ENCODE measurements at places on chromosomes 2 and 18. TPM values are rescaled to one million over a fixed set of nuclear protein-coding genes. Genes with fewer than 3 reads are reported as not detected.

DNA sequence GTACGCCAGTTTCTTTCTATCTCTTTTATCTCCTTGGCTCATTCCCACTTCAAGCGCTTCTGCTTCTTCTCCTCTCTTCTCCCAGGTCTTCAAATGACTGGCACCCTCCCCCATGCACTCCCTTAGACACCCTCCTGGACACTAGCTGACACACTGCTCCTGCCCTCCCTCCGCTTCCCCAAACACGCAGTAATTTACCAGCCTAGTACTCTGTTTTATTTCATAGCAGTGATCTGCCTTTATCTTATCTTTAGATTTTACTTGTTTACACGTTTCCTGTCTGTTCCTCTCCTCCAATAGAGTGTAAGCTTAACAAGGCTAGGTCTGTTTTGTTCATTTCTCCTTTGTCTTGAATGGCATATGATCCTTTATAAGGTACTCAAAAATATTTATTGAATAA is 93.9 kb downstream of the SCN3A start:
- no peak for DNase-seq

DNA sequence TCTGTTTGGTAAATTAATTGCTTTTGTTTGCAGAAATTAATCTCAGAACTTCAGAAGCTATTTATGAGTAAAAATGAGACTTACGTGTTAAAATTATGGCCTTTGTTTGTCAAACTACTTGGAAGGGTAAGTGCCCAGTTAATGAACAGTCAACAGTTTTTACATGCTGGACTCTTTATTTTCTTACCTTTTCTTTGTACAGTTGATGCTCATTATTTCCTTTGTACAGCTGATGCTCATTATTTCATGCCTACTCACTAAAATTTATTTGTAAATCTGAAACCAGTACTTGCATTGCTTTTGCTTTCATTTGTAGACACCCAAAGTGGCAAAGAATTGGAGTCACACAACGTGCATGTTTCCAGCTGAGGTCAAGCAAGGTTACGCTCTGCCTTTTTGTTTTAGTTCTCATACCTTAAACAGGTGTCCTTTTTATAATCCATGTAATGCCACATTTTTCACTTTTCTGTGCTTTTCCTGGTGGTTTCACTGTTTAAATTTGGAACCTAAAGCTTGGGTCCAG is 13.3 kb downstream of the RIF1 start:
- DNase-seq: no peak

GRCh38 chr2:237665713-237666143 is 38.3 kb downstream of the LRRFIP1 start:
- no peak for DNase-seq

GRCh38 chr2:241870611-241871537 is 1.3 kb downstream of the RTP5 start:
- peak; percentile 18 for DNase-seq

Gene GALNT5
- total RNA-seq: 0.10 TPM

Gene DAW1
- total RNA-seq: not detected

Gene UGT1A3
- not detected for total RNA-seq
